Brain pericyte (primary cell): ENCODE measurements at places on chromosomes 5 and 9.

DNA sequence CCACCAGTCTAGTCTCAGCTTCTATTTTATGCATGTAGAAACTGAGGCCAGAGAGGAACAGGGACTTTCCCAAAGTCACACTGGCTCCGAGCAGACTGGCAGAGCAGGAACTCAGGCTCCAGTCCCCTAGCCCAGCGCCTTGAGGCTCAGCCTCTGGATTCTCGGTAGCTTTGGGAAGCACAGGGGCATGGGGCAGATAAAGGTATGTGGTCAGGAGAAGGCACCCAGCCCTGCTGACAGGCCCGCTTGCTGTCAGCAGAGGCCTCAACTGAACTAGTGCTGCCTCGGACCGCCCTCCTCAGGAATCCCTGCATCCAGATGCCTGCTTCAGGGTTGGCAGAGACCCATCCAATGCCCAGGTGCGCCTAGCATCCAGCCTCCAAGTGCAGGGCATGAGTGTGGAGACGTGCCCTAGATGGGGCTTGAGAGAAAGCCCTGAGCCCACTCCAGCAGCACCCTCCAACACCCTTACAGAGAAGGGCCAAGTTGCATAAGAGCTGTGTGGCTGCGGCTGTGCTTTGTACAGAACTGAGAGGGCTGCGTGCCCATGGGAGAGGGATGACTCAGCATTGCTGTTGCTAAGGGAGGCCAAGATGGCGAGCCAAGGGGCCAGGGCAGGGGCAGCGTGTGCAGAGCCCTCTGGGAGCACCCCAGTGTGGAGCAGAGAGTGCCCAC lies 168.6 kb downstream of the MACROH2A1 start:
- peak; percentile 48 for DNase-seq

- DNase-seq: no peak
Measured at GRCh38 chr9:20670395-20670794, 13.7 kb upstream of the FOCAD start.

GRCh38 chr5:131899686-131900085 lies 45.8 kb downstream of the MEIKIN start:
- DNase-seq: no peak

- no peak for DNase-seq
Measured at GRCh38 chr5:140647042-140647419, 399 bp downstream of the NDUFA2 start.

- DNase-seq: no peak
Measured at GRCh38 chr9:132671620-132672412, 1.6 kb downstream of the GTF3C4 start.

GRCh38 chr5:34959323-34959722 lies 30.0 kb downstream of the DNAJC21 start:
- no peak for DNase-seq

DNA sequence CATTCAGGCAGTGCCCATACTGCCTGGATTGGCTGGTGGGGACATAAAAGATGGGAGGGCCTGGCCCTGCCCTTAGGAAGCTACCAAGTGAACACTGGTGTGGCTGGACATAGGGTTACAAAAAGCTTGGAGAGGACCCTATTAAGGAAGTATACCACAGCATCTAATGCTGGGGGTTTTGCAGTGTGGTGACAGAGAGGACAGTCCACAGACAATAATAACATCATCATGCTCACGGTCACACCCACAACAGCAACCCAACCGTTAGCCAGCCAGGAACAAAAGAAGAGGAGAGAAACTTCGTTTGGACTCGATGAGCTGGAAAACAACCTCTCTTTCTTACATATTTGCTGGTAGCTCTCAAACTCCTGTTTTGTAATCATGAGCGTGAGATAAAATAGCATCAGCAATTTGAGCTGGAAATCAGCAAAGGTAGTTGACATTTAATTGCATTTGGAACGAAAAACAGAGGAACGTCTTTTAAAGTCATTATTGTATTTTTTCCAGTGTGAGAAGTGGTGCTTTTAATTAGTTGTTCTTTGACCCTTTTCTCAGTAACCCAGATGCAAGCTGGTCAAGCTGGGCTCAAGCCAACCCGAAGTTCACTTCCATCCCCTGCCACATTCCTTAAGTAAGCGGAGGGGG lies 73.4 kb downstream of the NSG2 start:
- no peak for DNase-seq

DNA sequence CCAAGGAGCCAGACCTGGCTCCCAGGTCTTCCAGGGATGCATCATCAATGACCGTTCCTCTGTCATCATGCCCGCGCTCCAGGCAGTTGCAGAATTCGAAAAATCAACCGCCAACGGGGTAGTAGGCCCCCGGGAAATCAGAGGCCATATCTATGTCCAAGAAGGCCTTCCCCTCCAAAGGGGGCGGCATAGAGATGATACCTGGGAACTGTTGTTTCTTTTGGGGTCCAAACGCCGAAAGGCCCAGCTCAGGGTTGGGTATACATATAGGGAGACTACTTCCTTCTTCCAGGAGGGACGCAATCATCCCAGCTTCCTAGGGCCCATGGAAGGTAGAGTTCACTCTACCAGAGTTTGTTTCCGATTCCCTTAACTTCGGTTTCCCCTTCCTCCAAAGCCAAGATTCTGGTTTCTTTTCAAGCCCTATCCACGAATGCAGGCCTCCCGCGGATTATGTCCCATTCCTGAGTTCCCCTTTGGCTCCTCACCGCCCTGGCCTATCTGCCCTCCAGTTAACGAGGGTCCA lies 754 bp downstream of the DCAF12 start:
- DNase-seq: no peak

- DNase-seq: no peak
Measured at GRCh38 chr9:19788614-19789271, at the start of gene SLC24A2. Gene SLC24A2 (minus strand): TSS chr9:19789037.

GRCh38 chr5:106865279-106865678 lies 805.5 kb downstream of the EFNA5 start:
- no peak for DNase-seq

DNA sequence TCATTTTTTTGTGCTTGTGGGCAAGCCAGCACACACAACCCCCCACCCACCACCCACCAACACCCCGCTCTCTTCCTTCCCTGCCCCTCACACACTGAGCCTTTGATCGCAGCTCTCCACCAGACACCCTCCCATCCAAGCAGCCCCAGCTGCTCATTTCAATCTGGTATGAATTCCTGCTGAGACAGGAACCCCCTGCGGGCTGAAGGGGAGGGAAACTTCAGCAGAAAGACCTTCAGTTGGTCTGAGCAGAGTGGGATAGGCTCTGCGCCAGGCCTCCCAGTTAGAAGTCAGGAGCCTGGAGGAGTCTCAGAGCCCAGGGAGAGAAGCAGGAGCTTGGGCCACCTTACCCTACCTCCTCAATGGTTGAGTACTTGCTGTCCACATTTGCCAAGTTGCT lies 7.2 kb downstream of the PCDHGC5 start:
- DNase-seq: peak; percentile 74

GRCh38 chr5:10409504-10409903 lies 32.2 kb upstream of the ROPN1L start:
- DNase-seq: no peak

DNA sequence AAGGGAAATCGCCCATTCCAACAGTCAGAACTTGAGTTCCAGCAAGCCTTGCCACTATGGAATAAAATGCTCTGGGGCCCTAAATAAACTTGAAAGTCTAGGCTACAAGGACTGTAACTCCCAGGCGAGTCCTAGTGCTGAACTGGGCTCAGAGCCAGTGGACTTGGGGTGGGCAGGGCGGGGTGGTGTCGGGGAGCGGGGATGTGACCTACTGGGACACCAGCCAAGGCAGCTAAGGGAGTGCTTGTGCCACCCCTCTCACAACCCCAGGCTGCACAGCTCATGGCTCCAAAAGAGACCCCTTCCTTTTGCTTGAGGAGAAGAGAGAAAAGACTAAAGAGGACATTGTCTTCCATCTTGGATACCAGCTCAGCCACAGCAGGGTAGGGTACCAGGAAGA lies 61.5 kb downstream of the MEIKIN start:
- no peak for DNase-seq

- DNase-seq: no peak
Measured at GRCh38 chr9:109110329-109111021, 9.3 kb downstream of the TMEM245 start.

GRCh38 chr5:11928909-11929308 lies 24.7 kb upstream of the CTNND2 start:
- no peak for DNase-seq

GRCh38 chr9:128276574-128277270 lies 646 bp downstream of the SWI5 start:
- no peak for DNase-seq

DNA sequence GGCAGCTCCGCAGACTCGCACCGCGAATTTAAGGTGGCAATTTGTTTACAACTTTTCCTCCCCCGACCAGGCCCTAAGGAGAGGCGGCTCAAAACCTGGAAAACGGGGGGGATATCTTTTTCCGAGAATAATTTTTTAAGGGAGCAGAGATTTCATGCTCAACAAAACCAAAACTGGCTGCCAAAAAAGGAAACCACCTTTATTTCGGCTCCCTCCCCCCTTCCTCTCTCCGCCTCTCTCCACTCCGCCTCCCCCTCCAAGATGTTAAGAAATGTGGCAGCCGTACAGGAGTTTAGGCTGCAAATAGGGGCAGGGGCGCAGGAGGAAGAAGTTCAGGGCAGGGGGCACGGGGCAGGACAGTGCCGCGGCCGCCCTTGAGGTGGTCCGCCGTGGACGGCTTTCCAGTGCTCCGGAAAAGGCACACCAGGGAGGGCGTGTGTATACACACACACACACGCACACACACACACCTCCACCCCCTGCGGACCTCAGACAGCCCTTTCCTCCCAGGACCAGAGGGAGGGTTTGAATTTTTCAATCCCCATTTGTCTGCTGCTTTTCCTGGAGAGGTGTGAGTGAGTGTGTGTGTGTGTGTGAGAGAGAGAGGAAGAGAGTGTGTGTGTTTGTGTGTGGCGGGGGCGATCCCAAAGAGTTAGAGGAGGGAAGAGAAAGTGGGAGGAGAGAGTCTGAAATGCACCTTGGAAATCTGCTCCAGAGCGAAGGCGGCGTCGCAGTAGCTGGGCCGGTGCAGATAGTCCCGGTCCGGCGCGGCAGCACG lies 9.1 kb downstream of the PTCH1 start:
- no peak for DNase-seq

DNA sequence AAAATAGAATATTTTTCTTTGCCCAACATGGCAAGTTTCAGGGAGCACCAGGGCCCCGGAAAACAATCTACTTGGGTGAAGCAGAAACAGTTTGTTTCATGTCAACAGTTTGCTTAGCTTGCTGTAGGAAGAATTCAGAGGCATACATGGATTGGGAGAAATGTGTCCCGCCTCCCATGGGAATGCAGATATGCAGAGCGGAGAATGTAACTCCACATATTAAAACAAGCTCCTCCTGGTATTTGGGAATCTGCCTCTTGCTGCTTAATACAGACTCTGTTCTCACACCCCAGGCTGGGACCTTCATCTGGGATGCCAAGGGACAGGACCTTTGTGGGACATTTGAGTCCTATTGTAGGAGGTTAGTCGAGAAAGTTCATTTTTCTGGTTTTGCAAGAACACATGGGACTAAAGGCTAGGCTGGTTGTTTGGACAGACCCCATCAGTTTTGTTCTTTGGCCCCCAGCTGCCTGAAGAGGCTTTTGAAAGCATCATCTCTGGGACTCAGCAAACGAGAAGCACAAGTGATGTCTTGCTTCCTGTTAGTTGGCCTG lies 220.5 kb upstream of the ADRA1B start:
- DNase-seq: no peak

DNA sequence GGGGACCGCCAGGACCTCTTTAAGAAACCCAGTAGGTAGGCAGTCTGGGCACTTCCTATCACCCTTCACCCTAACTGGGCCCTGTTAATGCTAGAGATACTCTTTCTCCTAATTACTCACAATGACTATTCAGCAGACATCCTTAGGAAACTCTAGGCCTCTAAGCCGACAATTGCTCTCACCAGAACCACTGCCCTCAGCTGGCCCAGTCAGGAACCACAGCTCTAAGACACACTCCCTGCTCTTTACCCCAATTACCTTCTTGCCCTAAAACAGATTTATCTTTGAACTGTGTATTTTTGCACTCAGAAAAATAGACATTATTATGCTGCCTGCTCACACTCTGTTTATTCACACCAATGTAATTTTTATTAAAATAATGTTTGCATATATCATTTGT lies 432.6 kb upstream of the SLC30A5 start:
- no peak for DNase-seq

GRCh38 chr9:117992006-117992405 lies 287.8 kb downstream of the TLR4 start:
- no peak for DNase-seq

DNA sequence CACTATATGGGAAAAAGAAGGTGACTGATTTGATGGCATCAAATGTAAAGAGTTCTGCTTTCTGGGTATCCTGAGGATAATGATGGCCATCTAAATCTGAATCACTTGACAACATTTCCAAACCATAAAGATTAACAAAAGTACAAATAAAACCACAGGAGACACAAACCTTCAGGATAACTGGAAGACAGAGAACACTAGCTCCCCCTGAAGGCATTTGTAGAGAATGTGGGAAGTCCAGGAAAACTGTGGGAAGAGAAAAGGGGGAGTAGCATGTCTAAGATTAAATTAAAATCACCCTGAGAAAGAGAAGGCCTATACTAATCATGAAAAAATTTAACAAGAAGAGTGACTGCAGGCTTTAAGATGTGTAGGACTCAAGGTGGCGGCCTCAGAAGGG lies 116.2 kb downstream of the PRELID2 start:
- no peak for DNase-seq

GRCh38 chr5:14379739-14380497 lies 201.7 kb upstream of the OTULINL start:
- no peak for DNase-seq

- no peak for DNase-seq
Measured at GRCh38 chr9:99895510-99895909, 10.9 kb upstream of the STX17 start.

- DNase-seq: no peak
Measured at GRCh38 chr5:456351-457194, 13.6 kb downstream of the EXOC3 start.

GRCh38 chr9:80556631-80557030 lies 984.9 kb downstream of the TLE4 start:
- peak; percentile 18 for DNase-seq

DNA sequence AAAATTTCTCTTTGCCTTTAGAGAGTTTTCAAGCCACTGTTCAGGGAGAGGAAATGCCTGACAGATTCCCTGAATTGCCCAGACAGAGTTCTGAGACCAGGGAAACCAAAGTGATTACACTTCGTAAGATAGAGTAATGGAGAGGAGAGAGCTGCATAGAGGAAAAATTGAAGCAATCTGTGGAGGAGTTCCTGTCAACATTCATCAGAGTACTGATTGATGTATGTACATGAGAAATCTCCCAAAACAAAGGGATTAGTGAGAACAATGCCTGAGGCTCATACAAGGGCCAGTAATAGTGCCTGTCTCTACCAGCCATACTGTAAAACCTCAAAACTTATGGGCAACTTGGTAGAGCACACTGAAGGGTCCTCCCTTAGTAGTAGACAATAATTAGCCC lies 79.0 kb upstream of the TRIM32 start:
- no peak for DNase-seq

DNA sequence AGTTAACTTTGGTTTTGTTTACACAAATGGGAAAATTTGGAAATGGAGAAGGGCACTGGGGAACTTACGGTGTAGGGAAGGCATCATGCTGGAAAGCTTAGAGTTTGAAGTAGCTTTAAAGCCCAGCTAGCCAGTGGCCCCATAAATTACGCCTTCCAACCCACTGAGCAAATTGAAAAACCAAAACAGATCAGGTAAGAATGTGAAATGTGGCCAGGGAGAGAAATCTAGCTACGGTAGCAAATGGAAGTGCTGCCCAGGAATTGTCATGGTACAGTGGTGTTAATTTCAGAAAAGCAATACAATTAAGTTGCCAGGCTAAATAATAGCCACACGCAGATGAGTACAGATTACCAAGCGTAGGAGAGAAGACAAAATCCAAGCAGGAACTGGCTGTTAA lies 654.8 kb downstream of the PRELID2 start:
- DNase-seq: no peak
